ENCODE measurements at places on chromosomes 12 and 14. TPM values are rescaled to one million over a fixed set of nuclear protein-coding genes. Genes with fewer than 3 reads are reported as not detected.

The ADGRD1 gene
- 89.1 TPM for total RNA-seq

The TPH2 gene
- total RNA-seq: not detected

The KERA gene
- not detected for total RNA-seq

DNA sequence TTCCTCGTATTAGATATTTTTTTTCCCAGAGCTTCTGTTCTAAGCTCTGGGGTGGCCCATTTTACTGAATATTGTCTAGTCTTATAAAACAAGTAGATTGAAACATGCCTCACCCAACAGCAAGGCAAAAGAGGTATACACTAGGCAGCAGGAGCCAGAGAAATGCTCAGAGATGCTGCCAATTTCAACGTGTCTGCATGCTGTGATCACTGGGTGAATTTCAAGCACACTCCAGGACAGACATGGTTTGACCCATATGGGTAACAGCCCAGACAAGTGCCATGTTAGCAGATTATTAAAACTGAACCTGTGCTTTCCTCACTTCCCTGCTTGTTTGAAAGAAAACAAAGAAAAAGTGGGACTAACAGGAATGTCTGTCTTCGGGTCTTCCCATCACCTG is 321.3 kb downstream of the MED13L start:
- no peak for DNase-seq

GRCh38 chr12:67475725-67476124 is 172.8 kb upstream of the DYRK2 start:
- DNase-seq: no peak

DNA sequence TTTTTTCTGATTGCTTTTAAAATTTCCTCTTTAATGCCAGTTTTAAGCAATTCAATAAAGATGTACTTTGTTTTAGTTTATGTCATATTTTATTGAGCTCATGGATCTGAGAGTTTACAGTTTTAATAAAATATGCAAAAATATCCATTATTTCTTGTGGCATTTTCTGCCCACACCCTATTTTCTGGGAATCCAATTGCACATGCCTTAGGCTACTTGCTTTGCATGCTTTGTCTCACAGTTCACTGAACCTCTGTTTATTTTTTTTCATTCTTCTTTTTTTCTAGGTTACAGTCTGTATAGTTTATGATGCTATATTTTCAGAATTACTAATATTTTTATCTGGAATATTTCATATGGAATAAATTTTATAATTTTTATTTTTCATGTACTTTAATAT is 1258.0 kb downstream of the FSCB start:
- no peak for DNase-seq

- DNase-seq: no peak
These were observed 10.7 kb downstream of the CREBL2 start for GRCh38 chr12:12622418-12622817.

GRCh38 chr12:121245031-121245430 is 35.1 kb downstream of the P2RX4 start:
- DNase-seq: no peak

DNA sequence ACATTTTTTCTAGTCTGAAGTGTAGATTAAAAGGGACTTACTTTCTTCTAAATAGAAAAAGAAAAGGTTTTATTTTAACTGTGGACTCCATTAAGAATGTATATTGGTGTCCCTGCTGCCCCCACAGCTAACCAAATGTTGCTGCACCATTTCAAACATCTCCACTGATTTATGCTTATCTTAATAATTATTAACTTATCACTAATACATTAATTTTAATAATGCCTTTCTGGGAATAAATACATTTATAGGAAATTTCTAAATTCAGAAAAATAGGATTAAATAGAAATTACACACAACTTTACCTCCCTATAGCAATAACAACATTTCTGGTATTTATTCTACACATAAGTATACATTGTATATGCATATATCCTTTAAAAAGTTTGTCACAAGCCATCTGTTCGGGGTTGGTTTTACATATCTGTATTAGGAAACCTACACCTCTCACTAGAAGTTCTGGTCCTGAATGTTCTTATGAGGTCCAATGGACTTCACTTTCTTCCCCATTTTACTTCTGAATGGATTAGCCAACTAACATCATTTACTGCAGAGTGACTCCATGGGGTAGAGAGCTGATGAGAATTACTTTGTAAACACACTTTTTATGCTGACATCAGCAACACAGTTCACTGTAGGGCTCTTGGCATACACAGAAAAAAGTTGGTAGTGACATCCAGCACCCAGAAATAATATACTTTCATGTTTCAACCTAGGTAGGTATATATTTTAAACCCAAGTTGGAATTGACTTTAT is 9.4 kb upstream of the SELPLG start:
- no peak for DNase-seq

DNA sequence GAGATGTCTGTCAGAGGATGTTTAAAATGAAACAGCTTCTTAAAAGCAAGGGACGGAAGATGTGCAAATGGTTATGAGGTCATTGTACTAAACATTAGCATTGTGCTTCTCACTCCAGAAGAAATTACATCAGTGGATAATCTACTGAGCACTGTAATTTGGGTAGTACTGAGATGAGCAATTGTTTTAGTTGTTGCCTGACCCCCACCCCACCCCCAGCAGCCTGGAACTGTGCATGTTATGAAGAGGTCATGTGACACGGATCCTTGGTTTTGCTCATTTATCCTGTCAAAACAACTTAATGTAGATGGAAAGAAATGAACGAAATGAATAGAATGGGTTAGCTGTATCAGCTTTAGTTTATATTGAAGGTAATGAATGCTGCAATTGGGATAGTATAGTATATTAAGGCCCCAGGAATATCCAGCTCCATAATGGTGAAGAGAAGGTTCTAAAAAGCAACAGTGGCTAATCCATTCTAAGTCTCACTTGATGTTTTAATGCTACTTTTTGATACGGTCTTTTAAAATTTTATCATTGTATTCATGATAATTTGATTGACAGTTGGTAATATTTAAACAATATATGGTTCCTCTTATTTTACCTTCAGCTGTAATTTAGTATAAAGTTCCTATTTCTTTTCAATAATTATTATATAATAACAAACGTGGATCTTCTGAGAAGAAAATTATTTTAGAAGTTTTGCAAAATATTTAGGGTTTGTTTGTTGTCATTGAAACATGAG is 58.5 kb downstream of the WNK1 start:
- no peak for DNase-seq

DNA sequence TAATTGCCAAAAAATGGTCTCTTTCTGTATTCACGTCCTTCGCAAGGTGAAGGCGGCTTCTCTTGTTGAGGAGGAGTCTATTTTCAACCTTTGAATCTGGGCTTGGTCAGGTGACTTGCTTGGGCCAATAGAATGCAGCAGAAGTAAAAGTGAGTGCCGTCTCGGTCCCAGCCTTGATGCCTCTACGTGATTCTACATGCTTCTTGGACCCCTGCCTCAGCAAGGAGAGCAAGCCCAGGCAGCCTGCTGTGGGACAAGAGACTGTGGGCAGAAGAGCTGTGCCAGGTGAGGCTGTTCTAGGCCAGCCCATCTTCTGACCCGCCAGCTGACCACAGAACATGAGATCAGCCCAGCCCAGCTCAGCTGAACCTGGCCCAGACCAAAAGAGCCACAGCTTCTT is 39.1 kb upstream of the CCDC63 start:
- DNase-seq: no peak

All from Right ventricle myocardium inferior (tissue), 1 donor.